ENCODE measurements at places on chromosomes 1 and 21.
A peak's percentile ranks its signal among the peaks of the same experiment; 100 is the strongest.

- no peak for DNase-seq
Observed at GRCh38 chr1:182071924-182072323, 10.4 kb upstream of the ZNF648 start.

DNA sequence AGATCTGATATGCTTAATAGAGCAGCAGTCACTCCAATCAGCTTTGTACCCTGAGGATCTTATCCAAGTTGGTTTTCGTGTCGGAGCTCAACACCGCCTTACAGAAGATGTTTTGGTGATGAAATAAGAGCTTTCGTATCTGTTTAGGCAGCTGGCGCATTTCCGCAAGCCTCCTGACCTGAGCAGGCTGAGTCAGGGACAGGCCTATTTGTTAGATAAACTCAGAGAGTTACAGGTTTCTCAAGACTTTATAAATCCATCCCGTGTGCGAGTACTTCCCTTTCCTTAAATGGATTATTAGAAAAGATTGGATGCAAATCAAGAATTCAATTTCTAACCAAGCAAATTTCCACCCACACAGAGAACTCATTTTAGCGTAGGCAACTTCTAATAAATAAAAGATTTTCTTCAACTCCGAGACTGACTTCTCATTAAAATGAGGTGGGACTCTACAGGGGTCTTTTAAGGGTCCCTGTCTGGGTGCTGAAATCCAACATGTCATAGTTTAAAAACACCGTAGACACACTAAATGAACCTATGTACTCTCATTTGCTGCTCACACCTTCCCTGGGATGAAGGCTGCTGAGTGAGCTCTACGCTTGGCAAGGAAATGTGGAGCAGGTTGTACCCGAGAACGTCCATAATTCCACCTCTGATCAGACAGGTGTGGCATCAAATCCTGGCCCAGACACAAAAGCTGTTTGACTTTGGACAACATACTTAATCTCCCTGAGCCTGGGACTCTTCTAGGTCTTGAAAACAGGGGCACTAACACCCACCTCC lies 106.9 kb upstream of the F3 start:
- peak; percentile 98 for DNase-seq

- DNase-seq: no peak
Observed at GRCh38 chr1:33237579-33237978, 18.7 kb upstream of the ZNF362 start.

DNA sequence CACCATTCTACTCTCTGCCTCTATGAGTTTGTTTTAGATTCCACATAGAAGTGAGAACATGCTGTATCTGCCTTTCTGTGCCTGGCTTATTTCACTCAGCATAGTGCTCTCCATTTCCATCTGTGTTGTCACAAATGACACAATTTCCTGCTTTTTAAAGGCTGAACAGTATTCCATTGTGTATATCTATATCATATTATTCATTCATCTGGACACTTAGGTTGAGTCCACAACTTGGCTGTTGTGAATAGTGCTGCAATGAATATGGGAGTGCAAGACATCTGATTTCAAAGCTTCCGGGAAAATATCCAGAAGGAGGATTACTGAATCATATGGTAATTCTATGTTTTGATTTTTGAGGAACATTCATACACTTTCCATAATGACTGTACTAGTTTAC lies 20.1 kb upstream of the DONSON start:
- no peak for DNase-seq

GRCh38 chr1:2611031-2611501 lies 21.8 kb downstream of the MMEL1 start:
- DNase-seq: peak; percentile 26

- no peak for DNase-seq
Observed at GRCh38 chr1:145826030-145826429, 2.0 kb downstream of the POLR3C start.

DNA sequence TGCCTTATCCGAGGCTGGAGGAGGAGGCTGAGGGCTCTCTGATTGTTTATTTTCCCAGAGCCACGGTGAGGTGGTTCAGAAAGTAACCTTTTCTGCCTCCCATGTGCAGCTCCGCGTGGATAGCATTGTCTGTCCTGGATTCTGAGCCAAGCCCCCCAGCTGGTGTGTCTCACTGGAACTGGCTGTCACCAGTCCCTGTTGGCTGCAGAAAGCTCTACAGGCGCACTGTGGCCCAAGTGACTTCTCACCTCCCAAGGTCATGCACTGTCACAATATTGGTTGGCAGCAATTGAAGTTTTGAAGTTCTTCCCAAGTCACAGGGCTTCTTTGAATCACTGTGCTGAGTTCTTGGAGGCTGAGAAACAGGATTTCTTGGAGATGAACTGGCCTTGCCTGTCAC lies 8.2 kb downstream of the BMP8A start:
- no peak for DNase-seq

DNA sequence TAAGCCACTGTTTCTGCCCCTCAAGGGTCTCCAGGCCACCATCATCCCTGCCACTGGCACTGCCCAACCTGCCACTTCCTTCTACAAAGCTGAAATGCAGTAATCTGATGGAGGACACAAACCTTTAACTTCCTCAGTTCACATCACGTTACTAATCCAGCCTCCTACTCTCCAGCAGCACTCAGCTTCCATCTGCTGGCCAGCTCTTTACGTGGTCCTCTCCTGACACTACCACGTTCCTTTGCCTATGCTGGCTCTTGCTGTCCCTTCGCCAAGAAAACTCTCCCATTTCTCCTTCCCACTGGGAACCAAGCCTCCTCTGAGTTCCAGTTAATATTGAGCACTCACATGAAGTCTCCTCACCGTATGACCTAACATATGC lies 124.0 kb downstream of the EDEM3 start:
- DNase-seq: peak; percentile 15

- peak; percentile 29 for DNase-seq
Observed at GRCh38 chr1:13700521-13701270, 708 bp downstream of the PRDM2 start.

DNA sequence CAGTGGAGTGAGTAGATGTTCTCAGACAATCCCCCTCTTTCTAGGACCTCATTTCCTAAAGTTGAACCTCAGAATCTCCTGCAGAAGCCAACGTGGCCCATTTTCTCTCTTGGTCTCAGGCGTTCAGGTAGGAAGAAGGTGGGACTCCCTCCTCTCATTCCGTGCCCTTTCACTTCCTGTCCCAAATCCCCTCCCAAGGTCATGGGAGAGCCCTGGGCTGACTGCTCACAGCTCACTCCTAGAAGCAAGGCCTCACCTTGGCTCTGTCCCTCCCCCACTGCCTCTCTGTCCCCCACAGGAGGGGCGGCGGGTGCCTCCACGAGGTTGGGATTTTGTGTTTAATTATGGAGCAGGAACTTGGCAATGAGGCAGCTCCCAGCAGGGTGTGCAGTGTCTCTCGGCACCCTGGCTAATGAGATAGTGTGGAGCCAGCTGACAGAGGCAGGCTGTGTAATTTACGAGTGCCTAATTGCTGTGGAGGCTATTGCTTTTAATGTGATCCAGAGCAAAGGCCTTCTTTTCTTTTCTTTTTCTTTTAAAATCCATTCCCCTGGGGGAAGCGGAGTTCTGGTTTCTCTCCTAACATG lies 9.1 kb upstream of the CDK18 start:
- DNase-seq: no peak

DNA sequence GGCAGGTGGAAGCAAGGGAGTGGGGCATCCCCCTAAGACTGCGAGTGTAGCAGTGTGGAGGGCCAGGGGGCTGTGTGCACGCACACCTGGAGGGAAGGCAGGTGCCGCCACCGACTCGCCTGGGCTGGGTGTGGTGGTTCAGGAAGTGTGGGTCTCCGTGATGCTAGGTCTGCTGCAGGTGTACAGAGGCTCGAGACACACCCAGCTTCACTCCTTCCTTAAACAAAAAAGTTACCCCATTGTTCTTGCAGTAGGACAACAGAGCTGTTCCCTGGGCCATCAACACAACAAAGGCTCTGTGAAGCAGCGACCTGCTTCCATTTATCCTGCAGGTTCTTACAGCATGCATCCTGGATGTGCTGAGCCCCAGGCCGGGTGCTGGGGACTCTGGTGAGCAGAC lies 100.4 kb upstream of the TMEM51 start:
- no peak for DNase-seq

DNA sequence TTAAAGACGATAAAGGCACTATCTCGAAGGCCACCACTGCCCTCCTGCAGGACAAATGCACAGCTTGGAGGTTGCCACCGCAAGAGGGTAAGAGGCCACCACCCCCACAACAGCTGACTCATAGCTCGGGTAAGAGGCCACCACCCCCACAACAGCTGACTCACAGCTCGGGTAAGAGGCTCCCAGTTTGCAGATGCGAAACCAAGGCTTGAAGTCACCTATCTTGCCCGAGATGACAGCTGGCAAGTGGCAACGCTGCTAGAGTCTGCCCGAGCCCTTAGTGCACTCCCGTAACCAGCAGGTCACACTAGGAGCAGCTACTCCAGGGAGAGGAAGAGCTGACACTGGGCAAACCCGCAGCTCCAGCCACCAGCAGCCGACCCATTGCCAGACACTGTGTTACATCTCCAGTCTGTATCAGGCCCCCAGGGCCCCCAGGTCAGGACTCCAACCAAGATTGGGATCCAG lies 17.1 kb upstream of the SPSB1 start:
- peak; percentile 92 for DNase-seq

Data from EH (cell line).